ENCODE measurements at places on chromosomes 5 and 9.

DNA sequence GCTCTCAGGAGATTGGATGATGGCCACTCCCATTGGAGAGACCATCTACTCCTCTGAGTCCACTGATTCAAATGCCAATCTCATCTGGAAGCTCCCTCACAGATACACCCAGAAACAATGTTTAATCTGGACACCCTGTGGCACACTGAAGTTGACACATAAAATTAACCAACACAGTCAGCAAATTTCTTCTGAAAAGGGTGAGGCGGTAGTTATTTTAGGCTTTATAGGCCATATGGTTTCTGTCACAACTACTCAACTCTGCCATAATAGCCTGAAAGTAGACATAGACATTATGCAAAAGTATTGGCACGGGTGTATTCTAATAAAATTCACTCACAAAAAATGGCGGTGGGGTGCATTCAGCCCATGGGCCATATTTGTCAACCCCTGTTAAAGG is 244.5 kb upstream of the VLDLR start:
- DNase-seq, result no peak

- DNase-seq, result no peak
Observed at GRCh38 chr5:74156728-74157383, 483.7 kb downstream of the ENC1 start.

- DNase-seq, result no peak
Observed at GRCh38 chr9:95740217-95741004, 135.1 kb upstream of the ERCC6L2 start.

DNA sequence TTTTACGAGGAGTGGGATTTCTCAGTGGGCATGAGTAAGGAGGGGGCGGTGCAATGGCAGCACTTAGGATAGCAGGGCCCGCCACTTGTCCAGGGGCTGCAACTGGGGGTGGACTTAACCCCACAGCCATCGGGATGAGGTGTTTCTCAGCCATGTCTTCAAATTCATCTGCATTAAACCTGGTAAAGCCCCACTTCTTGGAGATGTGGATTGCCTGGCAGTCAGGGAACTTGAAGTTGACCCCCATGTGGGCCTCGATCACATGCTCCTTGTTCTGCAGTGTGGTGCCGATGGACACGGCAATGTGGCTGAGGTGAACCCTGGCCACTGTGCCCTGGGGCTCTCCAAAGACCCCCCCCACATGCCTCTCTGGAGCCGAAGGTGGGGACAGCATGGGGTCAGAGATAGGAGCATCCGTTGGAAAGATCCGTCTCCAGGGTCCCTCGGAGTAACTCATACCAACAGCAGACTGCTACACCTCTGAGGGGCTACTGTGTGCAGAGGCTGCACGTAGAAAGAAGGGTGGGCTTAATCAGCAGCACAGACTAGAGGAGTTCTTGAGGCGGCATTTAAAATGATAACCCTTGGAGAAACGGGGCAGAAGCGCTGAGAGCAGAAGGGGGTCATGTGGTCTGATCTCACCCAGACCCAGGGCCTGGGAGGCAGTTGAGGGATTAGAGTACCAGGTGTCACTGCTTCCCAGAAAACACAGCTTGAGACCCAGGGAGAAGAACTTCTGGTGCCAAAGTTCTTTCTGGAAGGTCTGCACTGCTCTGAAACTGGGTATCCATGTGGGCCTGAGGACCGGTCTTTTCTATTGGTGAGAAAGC is 141.4 kb downstream of the MTX3 start:
- DNase-seq, result no peak

DNA sequence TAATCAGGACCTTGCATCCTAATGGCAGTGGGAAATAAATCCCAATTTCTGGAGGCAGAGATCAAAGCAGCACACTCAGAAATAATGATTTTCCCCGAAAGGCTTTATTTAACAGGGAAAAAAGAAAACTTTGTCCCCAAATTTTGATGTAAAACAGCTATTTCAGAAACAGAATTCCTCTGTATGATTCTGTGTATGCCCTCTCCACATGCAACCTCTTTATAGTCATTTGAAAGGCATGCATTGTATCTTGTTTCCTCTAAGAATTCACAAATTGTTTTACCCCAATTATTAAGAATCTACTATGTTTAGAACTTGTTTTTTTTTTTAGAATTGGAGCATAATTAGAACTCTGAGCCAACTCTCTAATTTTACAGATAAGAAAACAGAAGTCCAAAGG is 2.7 kb upstream of the PTAR1 start:
- no peak for DNase-seq

- DNase-seq, result no peak
Observed at GRCh38 chr9:22211588-22212360, 202.7 kb upstream of the CDKN2B start.

- DNase-seq, result no peak
Observed at GRCh38 chr9:113705306-113705927, 170.7 kb upstream of the ZNF618 start.

DNA sequence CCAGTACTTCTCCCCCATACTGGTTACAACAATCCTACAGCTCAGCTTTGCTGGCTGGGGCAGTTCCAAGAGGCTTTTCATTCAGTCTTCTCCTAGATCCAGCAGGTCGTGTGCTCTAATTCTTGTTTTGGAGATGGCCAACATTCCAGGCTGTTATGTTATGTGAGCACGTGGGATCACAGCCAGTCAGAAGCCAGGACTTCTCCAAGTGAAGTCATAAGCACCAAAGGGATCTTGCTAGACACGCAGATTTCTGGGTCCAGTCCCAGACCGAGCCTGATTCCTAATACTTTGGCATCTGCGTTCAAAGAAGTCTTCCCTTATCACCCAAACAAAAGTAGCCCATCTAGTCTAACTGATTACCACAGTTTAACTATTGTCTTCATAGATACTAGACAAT is 1.4 kb upstream of the LARP1 start:
- DNase-seq, result no peak

GRCh38 chr9:134553996-134554372 is 87.6 kb upstream of the COL5A1 start:
- DNase-seq, result no peak

DNA sequence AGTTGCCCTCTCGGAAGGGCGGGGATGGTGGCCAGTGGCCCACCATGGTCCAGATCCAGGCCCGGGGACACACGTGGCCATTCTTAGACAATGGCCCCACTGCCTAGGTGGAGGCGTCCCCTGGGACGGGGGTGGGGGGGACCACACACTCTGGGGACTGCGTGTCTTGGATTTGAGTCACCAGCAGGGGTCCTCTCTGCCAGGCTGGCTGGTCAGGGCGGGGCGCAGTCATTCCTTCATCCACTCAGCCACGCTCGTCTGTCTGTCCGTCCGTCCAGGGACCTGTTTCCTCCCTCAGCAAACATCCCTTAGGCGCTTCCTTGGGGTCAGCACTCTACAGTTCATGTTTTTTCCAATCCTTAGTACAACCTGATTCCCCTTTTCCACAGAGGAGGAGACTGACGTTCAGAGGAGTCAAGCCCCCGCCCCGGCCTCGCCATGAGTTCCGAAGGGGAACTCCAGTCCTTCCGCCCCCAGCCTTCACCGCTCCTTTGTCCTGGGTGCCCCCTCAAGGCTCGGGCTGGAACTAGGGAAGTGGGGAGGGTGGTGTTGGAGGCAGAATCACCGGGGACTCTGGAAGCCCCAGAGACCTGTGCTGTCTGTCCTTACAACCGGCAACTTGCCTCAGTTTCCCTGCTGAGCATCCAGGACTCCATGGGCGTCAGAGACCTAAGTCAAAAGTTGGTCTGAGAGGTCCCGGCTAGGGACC is 276.6 kb upstream of the MVB12B start:
- no peak for DNase-seq

DNA sequence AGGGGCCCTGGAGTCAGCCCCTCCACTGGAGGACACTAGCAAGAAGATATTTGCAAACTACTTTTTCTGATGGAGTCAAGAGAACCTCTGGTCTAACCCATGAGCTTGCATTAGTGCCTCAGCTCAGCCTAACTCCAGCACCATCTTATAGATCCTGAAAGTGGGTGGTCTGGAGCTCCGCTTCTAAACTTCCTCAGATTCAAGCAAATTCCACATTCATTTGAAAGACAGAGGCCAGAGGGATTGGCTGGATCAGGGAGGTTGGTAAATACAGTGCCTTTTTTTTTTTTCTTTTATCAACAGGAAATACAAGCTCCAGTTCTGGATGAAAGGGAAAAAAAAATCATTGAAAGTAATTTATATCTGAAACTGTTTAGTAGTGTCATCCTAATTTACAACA is 99.9 kb downstream of the ENC1 start:
- no peak for DNase-seq

- no peak for DNase-seq
Observed at GRCh38 chr9:92312887-92313623, 12.1 kb downstream of the NOL8 start.

DNA sequence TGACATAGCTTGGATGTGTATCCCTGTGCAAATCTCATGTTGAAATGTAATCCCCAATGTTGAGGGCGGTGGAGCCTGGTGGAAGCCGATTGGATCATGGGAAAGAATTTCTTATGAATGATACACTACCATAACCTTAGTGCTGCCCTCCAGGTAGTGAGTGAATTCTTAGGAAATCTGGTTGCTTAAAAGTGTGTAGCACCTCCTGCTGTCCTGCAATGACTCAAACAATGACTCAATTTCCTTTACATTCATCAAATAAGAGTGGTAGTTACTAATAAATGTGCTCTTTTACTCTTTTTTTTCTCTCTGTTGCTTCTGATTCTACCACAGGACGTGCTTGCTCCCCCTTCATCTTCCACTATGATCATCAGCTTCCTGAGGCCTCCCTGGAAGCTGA is 1696.0 kb upstream of the CDH9 start:
- no peak for DNase-seq

GRCh38 chr9:33318225-33318624 is 27.9 kb downstream of the NFX1 start:
- DNase-seq, result no peak

- no peak for DNase-seq
Observed at GRCh38 chr9:137141050-137141810, 2.3 kb downstream of the GRIN1 start.

- DNase-seq, result no peak
Observed at GRCh38 chr5:131381021-131381420, 117.2 kb downstream of the CDC42SE2 start.

DNA sequence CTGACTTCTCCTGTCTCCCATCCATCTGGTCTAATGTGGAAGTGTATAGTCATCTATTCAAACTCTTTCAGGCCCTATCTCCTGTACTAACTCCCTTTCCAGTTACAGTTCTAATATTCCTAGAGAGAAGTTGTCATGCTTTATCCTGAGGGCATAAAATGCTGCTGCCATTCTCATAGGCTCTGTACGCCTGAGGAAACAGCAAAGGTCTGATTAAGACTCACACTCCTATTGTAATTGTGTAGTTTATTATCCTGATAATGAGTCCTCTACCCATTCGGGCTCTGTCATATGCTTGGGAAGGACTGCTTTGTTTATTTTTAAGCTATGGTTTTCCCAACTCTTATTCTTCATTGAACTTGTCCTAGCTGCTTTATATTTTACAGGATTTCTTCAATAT is 290.4 kb downstream of the TMEM38B start:
- DNase-seq, result no peak

GRCh38 chr5:163362840-163363371 is 74.5 kb upstream of the CCNG1 start:
- no peak for DNase-seq

DNA sequence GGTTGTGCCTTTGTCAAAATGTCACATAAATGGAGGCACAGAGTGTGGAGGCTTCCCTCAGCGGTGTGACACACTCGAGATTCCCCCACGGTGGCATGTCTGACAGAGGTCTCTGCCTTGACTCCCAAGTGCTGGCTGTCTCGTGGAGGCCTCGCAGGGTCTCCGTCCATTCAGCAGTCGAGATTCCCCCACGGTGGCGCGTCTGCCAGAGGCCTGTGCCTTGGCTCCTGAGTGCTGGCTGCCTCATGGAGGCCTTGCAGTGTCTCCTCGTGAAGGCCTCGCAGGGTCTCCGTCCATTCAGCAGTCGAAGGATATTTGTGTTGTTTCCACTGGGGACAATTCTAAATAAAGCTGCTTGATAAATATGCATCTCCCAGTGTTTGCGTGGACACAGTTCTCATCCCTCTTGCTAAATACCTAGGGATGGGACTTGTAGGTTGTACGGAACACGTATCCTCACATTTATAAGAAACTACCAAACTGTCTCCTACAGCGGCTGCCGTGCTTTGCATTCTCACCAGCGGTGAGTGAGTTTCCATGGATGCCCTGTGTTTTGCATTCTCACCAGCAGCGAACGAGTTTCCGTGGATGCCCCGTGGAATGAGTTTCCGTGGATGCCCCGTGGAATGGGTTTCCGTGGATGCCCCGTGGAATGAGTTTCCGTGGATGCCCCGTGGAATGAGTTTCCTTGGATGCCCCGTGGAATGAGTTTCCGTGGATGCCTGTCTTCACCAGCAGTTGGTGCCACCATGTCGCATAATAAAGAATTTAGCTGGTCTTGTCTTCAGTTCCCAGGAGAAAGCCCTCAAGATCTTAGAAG is 25.8 kb downstream of the PNPLA7 start:
- no peak for DNase-seq

DNA sequence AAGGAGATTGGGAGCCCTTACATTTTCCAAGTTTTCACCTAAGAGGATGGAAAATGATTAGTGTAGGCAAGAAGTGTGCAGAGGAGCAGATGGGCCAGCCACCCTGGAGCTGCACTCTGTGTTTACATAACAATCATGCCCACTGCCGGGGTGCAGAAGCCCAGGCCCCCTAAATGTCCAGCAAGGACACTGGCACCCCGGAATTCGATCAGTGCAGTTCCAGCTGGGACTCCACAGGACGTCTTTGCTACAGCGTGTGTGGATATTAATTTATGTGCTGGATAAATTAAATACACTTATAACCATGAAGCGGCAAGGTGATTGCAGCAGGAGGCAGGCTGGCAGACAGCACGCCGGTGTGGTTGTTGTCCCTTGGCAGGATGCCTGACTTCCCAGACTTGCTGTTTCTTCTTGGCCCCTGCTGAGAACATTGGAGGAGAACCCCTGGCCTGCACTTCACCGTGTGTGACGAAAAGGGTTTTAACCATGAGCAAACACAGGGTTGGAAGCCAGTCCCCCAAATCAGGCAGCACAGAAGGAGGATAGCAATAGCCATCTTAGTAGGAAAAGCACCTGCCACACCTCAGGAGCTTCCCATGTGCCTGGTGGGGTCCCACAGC is 73.7 kb downstream of the GADD45G start:
- DNase-seq, result no peak

DNA sequence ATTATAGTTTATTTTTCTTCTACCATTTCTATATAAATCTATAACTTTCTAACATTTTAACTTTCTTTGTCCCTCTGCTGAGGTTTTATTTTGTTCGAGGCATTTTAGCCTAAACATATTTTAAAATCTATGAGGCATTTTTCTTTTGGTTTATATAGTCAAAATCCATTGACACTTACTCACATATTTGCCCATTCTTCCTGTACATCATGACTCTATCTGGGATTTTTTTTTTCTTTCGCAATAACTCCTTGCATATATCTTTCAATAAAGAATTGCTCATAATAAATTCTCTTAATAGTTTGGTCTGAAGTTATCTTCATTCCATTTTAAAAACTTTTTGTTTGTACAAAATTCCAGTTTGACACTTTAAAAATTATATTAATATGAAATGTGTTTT is 632.3 kb downstream of the TLE4 start:
- DNase-seq, result no peak

DNA sequence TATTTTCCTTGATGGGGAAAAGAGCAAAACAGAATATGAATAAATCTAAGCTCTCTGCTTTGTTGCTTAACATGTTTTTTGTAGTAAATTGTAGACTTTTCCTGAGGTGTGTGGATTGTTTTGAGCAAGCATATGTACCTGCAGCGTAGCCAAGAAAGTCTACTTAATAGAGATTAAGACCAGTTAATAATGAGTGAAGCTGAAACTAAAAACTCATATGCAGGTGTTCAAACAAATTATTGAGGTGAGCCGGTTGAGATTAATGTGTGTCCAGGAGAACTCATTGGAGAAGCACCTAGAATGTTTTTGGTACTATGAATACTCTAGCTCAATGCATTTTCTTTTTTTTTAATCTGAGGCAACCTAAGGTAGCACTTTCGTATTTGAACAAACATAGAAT is 49.2 kb downstream of the COX7C start:
- no peak for DNase-seq
